ENCODE measurements at places on chromosomes 2 and 18. TPM values are rescaled to one million over a fixed set of nuclear protein-coding genes. Genes with fewer than 3 reads are reported as not detected.

The GAREM1 gene
- 0.06 TPM for total RNA-seq

The B3GNT7 gene
- total RNA-seq, result 0.42 TPM

The TSPYL6 gene
- total RNA-seq, result not detected

GRCh38 chr2:66982766-66983165, 414.4 kb upstream of the ETAA1 start:
- DNase-seq, result no peak

GRCh38 chr2:197577446-197577845, 61.6 kb downstream of the MOB4 start:
- no peak for DNase-seq

DNA sequence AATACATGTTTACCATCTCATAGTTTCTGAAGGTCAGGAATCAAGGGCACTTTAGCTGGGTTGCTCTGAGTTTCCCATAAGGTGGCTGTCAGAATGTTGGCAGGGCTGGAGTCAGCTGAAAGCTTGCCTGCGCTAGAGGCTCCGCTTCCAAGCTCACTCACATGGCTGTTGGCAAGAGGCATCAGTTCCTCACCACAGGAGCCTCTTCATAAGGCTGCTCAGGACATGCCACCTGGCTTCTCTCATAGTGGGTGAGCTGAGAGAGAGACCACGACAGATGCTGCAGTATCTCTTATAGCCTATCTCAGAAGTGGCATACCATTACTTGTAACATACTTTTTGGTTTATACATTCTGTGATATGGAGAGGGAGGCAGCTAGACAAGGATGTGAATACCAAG, 7.2 kb downstream of the HADHB start:
- DNase-seq, result no peak

- no peak for DNase-seq
Measured at GRCh38 chr2:8244639-8245038, 437.2 kb upstream of the ID2 start.

DNA sequence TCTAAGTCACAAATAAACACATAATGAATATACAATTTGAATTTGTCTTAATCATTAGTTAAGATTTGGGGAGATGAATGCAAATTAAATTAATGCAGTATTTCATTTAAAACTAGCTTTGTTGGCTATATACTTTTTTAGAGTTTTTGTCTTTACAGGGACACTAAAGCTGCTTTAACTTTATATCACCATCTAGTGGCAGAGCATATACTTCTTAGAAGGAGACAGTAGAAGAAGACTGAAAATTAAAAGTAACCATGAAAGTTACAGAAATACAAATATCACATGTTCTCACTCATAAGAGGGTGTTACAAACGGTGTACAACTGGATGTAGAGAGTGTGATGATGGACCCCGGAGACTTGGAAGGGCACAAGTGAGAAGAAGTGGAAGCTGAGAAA, 268.3 kb upstream of the NETO1 start:
- no peak for DNase-seq

Data from activated naive CD8-positive, alpha-beta T cell treated with anti-CD3 and anti-CD28 coated beads, Interleukin-2, amount 10 ng/mL, durations not matched to agents 7 days and 5 days (primary cell).